ENCODE measurements at places on chromosomes 2 and 18.

- no peak for DNase-seq
These were observed 19.2 kb upstream of the CAPN13 start for GRCh38 chr2:30826481-30826880.

GRCh38 chr2:55493220-55493619, 26.3 kb upstream of the CFAP36 start:
- no peak for DNase-seq

DNA sequence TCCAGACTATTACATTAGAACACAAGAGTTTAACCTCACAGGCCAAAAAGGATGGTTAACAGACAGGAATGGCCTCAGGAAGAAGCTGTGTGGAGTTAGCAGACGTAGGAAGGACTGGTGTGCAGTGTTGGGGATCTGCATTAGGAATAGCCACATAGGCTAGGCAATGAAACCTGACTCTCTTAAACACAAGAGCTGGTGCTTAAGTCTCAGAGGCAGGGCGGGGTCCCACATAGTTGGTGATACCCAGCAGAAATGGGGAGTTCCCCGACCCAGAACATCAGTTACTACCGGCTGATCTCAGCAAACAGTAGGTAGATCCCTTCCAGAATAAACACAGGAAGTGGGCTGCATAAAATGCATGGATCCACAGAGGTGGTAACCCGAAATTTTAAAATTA, 64.1 kb downstream of the CCDC93 start:
- no peak for DNase-seq

- DNase-seq: no peak
These were observed 605.6 kb downstream of the XIRP2 start for GRCh38 chr2:167493862-167494261.

DNA sequence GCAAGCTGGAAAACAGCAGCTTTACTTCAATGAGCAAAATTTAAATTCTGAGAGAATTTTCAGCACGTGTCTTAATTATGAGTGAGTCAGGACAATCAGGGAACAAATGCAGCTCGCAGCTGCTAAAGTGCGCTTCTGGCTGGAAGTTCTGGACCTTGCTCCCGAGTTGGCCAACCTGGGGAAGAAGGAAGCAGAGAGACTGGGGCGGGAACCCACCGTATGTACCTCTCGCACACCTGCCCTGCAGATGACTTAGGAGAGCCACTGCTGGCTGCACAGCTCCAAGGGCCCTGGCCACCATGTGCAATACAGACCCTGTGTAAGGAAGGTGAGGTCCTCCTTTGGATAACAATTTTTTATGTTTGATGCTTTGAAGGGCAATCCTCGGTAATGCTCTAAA, 42.4 kb downstream of the REEP1 start:
- DNase-seq: no peak

DNA sequence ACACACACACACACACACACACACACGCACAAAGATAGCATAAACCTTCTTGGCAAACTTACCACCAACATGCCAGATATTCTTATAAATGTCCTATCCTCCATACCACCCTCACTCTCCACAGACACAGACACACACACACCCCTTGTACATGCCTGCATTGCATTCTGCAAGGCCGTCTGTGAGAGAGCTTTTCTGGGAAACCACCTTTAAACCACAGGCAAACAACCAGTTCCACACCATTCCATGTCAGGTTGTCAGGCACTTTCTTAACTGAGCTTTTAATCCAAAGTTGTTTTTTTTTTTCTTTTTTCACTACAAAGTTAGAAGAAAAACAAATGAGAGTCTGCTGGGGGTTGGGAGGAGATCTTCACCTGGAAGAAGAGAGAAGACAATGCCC, 221.1 kb downstream of the C1D start:
- no peak for DNase-seq

DNA sequence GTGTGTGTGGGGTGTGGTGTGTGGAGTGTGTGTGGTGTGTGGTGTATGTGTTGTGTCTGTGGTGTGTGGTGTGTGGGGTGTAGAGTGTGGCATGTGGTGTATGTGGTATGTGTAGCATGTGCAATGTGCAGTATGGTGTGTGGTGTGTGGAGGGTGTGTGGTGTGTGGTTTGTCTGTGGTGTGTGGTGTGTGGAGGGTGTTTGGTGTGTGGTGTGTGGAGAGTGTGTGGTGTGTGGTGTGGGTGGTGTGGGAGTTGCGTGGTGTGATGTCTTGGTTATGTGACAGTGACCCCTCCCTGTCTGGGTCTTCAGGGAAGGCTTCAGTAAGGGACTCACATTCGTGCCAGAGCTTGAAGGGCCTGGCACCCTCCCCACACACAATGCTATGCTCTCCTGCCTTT, 718.2 kb upstream of the SOX11 start:
- DNase-seq: no peak

DNA sequence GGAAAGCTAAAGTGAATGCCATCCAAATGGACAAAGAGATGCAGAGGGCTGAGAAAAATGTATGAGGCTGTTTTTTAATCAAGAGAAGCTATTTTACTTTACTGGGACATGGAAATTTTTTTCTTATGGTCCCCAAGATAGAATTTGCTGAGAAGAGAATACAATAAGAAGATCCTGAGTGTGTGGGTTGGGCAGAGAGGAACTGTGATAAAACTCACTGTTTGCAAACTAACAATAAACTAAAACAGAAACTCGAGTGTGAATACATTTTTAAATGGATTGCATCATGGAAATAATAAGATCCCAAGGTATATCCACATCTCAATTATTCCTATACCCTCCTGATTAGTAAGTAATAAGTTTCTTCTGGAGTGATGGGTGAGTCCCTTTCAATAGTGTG, 4.4 kb downstream of the NEB start:
- DNase-seq: no peak

- peak; percentile 33 for DNase-seq
These were observed 42.7 kb downstream of the FHOD3 start for GRCh38 chr18:36340246-36340645.

DNA sequence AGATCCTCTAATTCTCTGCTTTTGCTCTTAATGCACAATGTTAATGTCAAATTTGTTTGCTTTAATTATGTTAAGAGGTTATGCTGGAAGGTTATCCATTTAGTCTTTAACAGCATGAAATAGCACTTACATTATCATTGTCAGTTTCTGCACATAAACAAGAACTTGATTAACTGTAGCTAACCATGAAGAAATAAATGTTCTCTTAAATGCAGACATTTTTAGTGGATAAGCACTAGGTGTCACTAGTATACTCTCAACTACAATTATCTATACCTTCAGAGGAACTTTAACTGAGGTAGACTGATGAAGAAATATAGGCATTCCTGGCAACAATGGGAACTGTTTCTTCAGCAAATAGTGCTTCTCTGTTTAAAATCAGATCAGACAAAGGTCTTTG, 178.8 kb upstream of the CHST9 start:
- no peak for DNase-seq

DNA sequence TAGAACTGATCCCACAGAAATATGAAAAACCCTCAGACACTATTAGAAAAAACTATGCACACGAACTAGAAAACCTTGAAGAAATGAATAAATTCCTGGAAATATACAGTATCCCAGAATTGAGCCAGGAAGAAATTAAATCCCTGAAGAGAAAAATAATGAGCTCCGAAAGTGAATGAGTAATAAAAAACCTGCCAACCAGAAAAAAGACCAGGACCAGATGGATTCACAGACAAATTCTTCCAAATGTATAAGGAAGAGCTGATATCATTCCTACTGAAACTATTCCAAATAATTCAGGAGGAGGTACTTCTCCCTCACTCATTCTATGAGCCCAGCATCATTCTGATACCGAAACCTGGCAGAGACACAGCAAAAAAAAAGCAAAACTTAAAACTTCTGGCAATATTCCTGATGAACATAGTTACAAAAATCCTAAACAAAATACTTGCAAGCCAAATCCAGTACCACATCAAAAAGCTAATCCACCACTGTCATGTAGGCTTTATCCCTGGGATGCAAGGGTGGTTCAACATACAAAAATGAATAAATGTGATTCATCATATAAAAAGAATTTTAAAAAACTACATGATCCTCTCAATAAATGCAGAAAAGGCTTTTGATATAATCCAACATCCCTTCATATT, 1397.6 kb upstream of the DDX18 start:
- no peak for DNase-seq

DNA sequence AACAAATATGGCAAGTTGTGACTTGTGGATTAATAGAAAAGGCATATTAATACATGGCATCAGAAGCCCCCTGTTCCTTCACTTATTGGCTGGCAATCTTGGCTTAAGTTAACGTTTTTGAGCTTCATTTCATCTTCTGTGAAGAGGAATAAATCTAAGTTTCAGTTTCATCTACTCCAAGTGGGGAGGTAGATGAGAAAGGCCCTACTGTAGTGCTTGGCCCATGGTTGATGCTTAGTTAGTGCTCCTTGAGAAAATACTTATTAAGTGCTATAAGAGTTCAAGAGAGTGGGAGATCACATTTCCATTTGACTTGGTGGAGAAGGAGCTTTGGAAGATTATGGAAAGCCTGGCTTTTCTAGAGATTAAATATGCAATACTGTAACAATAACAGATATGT, 244.3 kb downstream of the BABAM2 start:
- DNase-seq: peak; percentile 91

GRCh38 chr2:12424809-12425208, 291.9 kb upstream of the TRIB2 start:
- no peak for DNase-seq

GRCh38 chr2:84214455-84214854, 244.6 kb downstream of the SUCLG1 start:
- no peak for DNase-seq

GRCh38 chr2:95275601-95276243, 1.5 kb downstream of the PROM2 start:
- DNase-seq: no peak

DNA sequence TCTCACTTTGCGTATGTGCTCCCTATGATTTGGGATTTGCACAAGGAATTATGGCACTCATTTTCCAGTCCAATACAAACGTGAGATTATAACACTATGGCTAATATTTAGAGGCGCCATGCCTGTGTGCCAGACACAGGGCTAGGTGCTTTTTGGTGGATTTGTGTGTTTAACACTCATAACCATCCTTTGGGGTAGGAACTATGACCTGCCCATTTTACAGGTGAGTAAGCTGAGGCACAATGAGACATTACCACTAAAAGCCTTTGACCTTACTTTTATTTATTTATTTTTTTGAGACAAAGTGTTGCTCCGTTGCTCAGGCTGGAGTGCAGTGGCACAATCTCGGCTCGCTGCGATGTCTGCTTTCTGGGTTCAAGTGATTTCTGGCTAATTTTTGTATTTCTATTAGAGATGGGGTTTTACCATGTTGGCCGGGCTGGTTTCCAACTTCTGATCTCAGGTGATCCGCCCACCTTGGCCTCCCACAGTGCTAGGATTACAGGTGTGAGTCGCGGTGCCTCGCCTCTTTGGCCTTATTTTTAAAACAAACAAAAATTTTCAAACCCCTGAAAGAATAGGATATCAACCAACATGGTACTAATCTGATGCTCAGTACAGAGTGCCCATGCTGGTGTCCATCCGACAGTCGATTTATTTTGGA, 26.6 kb upstream of the GLI2 start:
- DNase-seq: no peak

- DNase-seq: no peak
These were observed 837.7 kb downstream of the GALR1 start for GRCh38 chr18:78087338-78087737.

GRCh38 chr18:80253236-80253635, 5.9 kb upstream of the PARD6G start:
- DNase-seq: no peak

- DNase-seq: no peak
These were observed 18.0 kb downstream of the SUCLG1 start for GRCh38 chr2:84441036-84441435.

GRCh38 chr18:79733986-79734770, 54.6 kb downstream of the CTDP1 start:
- DNase-seq: no peak
